ENCODE measurements at places on chromosomes 2 and 18.
A peak's percentile ranks its signal among the peaks of the same experiment; 100 is the strongest.

DNA sequence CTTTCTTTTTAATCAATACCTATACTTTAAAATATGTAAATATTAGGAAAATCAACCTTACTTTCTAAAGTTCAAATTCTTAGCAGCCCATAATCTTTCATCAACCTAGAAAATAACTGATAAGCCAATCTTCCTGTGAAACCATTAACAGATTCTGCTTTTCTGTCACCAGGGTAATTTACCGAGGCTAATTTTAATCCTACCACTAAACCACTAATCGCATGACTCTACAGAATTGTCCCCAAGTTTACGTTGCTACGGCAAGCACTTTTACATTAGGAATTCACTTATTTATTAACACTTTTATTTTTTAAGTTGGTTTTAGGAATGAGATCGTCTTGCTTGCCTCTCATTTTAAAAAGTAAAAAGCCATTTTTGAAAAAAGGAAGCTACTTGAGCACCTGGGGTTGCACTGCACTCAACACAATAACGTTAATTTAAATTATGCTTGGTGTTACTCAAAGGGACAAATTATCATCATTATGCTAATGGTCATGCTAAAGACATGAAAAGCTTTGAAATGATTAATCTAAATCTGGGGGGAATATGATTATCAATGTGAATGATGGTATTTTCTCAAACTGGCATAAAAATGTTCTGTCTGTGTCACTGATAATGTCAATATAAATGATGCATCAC lies 10.2 kb downstream of the ZNF516 start:
- no peak for DNase-seq

- DNase-seq, result no peak
Measured at GRCh38 chr2:70890469-70891065, 45.1 kb upstream of the ATP6V1B1 start.

DNA sequence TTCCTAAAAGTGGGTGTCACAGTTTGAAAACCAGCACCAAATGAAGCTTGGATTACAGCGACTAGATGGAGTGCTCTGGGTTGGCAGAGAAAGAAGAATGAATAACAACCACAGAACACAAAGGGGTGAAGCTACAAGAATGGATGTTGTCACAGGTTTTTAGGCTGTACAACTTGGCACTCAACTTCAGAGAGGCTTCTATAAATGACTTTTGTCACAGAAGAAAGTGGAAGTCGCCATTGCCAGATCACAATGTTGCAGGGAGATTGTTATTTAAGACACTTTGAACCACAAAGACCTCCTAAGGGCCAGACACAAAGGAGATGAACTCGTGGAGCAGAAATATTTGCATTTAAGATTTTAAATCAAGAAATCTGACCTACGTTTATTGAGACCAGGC lies 354.2 kb downstream of the CDH7 start:
- DNase-seq, result no peak

- no peak for DNase-seq
Measured at GRCh38 chr18:60050821-60051220, 151.0 kb downstream of the PMAIP1 start.

DNA sequence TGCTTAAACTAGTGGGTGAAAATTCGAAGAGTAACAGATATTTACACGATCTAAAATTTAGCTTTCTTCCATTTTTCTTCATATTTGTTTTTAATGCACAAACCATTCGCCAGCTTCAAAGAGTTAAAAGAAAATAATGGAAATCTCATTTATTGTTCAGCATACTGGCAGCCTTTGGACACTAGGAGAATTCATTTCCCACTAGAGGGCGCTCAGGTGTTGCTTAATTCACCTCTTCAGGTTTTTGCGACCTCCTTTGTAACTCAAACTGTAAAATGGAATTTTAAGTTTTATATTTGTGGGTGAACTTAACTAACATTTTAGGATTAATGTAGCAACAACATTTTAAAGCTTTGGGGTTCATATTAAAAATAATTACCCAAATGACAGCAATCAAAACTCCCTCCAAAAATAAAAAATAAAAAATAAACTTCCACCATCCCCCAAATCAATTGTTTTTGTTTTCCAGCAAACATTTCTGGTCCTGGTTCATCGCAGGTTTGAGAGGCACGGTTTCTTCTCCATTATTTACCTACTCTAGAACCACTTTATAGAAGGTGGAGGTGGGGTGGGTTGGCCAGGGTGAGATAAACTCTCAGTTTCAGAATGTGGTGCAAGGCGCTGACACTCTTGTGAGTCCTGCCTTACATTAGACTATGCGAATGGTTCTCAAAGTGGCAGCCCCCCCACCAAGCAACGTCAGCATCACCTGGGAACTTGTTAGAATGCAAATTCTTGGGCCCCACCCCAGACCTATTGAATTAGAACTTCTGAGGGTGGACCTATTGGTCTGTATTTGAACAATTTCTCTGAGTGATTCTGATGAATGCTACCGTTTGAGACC lies 24.7 kb upstream of the PNPT1 start:
- peak; percentile 77 for DNase-seq

DNA sequence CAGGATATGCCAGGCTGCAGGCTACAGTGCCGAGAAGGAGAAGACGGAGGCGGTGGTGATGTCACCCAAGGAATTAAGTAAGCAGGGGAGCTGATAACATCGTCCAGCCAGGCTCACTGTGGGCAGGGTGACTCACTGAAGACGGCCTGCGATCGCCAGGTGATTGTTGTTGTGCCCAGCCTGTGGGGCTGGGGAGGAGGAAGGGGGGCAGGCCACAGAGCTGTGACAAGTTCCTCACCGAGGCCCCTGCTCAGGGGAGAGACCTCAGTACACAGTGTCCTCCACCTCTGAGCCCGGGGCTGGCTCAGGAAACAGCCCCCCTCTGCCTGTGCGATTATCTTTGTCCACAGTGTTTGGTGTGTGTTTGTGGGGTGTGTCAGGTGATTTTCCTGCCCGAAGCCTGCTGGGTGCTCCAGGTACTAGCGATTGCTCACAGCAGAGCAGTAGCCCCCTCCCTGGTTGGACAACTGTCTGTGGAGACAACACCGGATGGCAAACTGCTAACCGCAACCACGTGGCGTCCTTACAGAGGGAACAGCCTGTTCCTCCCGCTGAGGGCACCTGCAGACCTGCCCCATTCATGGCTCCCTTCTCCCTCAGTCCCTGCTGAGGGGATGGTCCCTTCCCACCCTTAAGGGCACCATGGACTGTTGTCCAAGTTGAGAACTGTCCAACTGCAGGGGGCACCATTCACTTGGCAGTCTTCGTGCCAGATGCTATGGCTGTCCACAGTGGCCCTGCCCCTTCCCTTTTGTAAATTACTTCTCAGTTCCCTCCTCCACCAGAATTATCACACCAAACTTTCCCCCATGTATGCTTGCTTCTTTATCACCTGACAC lies 95.1 kb downstream of the ZFP36L2 start:
- DNase-seq, result peak; percentile 84

- no peak for DNase-seq
Measured at GRCh38 chr2:96025194-96025492, 9.6 kb downstream of the GPAT2 start.

DNA sequence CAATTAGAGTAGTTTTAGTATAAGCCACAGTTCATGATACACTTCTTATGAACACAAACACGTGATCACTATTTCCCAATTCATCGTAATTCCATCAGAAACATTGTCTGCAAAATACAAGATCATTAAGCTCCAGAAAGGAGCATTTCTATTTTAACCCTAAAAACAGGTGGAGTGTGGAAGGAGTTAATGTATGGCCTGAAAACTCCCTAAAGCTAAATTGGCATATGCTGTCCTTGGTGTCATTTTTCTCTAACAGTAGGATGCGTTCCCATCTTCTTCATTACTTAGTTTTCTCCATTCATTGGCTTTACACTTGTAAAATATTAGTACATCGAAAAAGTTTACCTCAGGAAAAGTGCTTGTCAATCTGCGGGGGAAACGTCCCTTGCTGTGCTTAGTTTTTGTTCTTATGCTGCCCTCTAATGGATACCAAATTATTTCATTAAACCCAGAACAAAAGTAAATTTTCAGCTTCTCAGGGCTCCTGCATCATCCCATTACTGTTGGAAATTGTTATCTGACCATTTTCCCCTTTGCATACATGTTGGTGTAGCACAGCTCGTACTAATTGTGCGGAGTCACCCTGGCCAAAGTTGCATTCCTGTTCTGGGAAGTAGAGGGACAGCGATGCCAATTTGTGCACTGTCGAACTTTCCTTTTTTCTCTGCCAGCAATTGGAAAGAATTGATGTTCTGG lies 153.4 kb downstream of the GPD2 start:
- peak; percentile 64 for DNase-seq

DNA sequence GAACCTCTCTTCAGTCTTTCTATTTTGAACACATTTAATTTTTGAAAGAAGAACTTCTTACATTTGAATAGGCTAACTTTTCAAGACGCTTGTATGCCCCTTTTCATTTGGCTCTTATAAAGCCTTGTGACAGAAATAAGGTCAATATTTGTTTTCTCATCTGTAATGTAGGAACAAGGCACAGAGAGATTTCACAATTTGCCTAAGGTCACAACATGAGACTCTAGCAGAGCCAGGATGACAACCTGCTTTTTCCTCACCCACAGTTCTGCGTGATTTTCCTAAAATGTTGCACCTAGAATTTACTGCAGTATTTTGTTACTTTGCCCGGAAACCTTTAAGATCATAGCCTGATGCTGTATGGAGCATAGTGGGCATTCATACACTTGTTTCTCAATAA lies 67.4 kb downstream of the TXNL1 start:
- DNase-seq, result no peak

GRCh38 chr2:191488135-191488534 lies 189.8 kb upstream of the NABP1 start:
- no peak for DNase-seq

DNA sequence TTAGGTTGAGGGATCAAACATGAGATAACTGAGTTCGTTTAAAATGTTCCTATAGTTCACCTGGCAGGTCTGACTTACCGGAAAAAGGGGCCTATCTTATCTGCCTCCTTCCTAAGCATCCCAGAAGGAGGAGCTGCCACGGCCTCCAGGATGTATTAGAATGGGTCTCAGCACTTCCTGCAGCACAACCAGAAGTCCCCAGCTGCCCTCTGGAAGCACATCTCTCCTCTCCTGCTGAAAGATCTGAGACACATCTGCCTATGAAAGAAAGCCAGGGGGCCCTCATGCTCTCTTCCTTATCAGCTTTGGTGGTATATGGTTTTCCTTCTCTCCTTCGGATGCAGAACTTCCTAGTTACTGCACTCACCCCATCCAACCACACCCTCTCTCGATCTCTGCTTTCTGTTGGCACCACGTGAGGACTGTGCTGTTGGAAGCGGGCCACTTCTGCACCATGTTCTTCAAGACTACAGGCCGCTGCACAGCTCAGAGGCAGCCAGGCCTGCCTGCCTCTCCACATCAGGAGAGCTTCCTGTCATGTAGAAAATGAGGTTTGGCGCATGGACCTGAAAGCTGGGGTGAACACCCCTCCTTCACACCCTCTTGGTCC lies 6.5 kb downstream of the IGFBP5 start:
- no peak for DNase-seq

DNA sequence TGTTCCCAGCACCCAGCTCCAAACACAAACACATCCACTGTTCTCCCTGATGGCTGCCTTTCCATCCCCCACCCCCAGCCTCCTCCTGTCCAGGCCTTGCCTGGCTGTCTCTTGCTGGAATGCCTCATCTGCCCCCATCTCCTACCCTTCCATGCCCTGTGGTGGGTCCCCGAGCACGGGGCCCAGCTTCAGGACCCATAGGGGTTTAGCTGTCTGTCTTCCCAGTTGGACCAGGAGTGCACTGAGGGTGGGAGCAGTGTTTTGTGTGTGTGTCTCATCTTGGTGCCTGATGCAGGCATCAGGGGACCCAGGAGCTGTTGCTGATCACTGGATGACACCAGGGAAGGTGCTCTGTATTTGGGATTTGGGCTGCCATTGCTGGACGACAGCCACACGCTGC lies 34.5 kb downstream of the GLI2 start:
- no peak for DNase-seq
